Hematopoietic multipotent progenitor cell treated with erythropoietin and hydrocortisone succinate and interleukin-3 and kit ligand, for 15 days (in vitro differentiated cells): ENCODE measurements at places on chromosomes 12 and 14.

DNA sequence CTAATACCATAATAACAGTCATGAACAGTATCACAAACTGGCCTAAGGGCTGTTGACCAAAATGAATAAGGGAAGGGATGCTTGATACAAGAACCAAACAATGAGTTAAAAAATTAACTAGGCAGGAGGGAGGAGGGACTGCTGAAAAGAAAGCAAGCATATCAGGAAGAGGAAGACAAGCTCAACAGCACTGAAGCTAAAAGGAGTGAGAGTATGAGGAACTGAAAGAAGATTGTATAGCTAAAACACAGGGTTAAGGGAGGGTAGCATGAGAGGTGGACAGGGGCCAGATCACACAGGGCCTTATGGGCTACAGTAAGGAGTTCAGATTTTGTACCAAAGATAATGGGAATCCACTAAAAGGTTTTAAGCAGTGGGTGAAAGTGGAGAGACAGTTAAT, 34.1 kb downstream of the ITGA7 start:
- no peak for DNase-seq

DNA sequence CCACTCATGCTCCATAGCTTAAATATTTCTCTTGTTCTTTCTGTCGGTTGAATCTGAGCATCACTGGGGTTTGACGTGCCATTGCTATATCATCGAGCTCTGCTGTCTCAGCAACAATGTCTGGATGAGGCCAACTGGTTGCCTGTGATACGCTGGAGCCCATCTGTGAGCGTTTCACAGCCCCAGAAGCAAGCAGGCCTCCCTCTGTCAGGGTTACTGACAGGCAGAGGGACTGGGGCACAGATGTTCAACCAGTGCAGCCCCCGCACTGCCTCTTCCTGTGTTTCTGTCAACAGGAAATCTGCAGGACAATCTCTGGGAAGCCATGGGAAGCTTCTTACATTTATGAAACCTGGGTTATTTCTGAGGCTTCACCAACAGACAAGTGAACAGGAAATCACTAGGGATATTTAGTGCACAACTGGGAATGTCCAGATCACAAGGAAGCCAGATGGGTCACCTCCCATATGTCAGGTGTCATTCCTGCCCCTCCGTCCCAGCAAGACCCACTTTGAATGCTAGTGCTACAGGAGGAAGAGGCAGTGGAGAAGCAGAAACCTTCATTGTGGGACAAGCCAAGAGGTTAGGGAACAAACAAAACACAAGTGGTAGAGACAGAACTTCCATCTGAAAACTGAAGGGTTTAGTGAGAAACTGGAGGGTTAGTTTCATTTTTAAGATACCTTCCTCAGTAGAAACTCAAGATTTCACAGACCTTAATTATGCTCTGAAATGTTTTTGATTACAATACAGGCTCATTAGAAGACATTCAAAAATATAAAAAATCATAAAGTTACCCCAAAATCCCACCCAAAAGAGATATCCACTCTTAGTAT, 24.1 kb downstream of the DMAC2L start:
- peak; percentile 68 for DNase-seq

DNA sequence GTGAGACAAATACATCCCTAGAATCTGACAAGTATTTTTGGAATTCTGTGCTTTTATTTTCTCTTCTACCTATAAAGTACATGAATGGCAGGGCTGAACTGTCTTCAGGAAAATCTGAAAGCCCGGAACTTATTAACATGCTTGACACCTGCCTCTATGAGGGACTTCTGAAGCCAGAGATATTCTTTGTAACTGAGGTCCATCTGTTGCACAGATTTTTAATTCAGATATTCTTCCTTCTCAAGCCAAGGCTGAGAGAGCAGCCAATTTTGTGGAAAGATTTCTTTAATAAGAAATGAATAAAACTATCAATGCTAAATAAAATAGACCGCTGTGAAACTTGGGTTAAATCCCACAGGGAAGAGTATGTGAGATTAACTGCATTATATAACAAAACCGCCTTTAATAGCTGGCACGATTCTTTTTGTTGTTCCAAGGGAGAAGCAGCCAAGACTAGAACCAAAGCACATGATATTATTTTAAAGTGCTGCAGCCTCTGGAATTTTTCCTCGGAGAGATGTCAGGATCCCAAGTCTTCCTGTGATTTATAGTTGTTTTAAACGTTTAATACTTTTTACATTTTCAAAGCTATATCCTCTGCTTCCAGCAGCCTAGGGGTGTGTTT, 148.9 kb downstream of the CRADD start:
- DNase-seq = no peak

DNA sequence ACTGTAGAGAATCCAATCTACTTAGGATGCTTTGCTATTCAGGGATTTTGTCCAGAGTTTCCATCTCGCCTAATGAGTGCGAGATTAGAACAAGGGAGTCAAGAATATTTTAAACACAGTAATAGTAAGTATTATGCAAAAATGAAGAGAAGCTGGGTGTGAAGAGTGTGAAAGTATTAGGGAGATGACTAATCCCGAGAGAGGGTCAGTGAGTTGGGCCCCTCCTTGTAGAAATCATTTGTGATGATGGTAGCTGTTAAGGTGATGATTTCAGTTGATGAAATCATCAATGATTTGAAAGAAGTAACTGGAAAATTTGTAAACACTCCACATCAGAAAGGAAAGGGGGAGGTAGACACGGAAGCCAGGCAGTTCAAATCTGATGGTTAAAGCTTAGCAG, 478.9 kb upstream of the MGAT4C start:
- DNase-seq = no peak

DNA sequence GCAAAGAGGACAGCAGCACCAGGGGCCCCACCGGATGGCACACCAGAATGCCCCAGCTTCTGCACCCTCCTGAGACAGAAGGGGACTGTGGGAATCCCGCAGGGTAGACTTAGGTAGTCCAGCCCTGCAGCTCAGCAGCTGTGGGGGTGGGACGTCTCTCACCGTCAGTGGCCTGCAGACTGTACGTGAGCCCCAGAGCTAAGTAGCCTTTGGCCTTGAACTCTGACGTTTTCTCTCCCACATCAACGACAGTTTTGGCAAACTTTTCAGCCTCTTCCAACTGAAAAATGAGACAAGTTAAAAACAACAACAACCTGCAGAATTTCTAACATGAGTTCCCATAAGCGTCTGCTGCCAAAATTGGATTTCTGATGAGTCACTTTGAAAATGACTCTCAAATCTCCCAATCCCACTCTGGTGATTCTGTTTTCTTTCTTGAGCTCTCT, 161.4 kb downstream of the TTC7B start:
- DNase-seq = no peak

DNA sequence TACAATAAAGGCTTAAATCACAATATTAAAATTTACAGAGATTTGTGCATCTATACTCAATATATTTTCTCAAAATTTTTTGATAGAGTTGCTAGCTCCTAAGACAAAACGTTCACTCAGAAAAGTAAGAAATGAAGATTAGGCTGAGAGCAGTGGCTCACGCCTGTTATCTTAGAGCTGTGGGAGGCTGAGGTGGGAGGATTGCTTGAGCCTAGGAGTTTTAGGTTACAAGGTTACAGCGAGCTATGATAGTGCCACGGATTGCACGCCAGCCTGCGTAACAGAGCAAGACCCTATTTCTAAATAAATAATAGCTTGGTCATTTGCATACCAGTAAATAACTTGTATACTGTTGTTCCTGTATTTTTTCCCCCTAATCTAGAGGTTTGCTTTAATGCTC, 35.0 kb upstream of the CFL2 start:
- no peak for DNase-seq

DNA sequence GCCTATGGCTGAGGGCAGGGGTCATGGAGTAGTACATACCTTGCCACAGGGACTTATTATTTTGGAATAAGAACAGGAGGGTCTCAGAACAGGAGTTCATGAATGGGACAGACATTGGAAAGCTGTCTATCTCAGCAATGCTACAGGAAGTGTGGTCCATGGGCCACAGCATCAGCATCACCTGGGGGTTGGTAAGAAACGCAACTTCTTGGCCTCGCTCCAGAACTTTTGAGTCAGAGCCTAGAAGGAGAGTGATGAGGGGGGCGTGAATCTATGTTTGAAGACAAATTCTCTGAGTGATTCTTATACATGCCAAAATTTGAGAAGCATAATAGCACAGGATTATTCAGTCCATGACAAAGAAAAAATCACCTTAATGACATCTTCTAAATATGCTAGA, 156.6 kb downstream of the RPAP3 start:
- no peak for DNase-seq

- DNase-seq = no peak
These were observed 73.2 kb upstream of the SCN8A start for GRCh38 chr12:51517800-51518199.

DNA sequence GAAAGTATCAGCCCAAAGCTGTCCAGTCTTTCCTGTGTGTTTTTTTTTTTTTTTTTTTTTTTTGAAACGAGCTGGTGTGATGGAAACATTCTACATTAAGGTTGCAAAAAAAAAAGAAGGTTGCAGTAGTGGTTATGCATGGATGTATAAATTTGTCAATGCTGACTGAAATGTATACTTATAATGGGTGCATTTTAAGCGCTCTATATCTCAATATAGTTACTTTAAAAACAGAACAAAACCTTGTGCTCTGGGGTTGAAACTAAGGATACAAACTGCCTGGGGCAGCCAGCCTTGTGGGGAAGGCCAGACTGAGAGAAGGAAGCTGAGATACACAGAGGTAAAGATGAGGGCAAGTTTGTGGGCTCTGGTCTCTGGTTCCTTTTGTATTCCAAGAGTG, 87.3 kb upstream of the RMST start:
- no peak for DNase-seq

DNA sequence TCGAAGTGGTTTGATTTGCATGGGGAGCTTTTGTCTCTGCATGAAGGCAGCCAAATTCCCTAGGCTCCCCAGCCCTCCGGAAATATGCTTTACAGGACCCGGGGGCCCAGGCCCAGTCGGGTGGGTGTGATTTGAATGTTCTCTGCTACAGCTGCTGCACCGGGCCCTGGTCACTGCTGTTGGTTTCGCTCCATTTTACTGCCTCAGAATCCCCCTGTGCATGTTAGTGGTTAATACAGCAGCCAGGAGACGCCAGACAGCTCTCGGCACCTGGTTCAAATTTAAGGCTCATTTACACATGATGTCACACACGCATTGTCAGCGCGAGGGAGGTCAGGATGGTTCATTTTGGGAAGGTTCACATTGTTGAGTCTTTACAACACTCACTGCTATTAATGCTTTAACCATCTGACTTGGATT, 99.6 kb downstream of the SLC38A6 start:
- no peak for DNase-seq

DNA sequence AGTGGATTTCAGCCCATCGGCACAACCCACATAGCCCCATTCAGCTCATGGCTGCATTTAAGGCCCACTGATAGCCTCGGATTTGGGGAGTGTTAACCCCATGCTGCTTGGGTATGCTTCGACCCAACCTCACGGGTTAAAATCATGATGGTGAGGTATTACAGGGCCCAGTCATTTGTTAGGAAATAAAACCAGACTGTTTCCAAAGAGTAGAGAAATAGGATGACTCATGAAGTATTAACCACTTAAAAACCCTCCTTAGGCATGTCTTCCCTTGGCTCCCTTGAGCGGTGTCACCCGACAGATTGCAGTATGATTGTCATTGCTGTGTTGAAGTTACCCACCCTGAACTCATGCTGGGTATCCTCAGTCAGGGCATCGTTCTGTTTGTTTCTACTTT, 289.1 kb downstream of the CACNA1C start:
- no peak for DNase-seq

DNA sequence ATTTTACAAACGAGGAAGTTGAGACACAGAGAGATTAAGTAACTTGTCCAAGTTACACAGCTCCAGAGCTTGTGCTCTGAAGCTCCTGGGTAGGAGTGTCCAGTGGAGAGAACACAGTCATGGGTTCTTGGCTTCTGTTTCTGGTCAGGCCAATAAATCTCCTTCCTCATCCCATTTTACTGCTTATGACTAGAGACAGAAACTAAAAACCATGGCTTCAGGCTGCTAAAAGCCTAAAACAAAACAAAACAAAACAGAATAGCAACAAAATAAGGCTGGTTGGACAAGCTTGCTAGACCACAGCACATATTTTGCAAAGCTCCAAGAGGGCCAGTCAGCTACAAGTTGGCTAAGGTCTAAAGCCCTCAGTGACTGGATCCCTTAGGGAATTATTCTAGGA, 49.8 kb downstream of the PTGER2 start:
- DNase-seq = no peak

DNA sequence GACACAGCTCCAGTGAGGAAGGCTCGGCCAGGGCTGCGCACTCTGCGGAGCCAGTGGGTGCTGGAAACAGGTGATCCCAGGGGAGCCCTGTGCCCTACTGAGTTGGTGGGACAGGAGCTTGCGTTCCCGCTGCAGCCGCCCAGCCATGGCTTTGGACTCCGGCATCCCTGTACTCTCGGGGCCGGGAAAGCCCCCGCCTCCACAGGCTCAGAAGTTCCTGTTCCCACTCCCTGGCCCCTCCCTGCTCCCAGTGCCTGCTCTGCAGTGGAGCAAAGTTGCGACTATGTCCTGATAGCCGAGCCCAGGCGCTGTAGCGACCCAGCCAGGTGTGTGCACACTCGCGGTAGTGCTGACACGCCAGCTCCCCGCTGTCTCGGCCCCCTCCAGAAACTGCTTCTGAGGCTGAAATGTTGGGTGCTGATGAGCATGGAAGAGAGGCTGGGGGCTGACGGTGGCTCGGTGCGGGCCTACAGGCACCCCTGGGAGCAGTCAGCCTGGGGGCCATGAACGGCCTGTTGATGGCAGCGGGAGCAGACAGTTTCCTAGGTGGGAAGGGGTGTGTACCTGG, 344.6 kb upstream of the MGAT4C start:
- no peak for DNase-seq

DNA sequence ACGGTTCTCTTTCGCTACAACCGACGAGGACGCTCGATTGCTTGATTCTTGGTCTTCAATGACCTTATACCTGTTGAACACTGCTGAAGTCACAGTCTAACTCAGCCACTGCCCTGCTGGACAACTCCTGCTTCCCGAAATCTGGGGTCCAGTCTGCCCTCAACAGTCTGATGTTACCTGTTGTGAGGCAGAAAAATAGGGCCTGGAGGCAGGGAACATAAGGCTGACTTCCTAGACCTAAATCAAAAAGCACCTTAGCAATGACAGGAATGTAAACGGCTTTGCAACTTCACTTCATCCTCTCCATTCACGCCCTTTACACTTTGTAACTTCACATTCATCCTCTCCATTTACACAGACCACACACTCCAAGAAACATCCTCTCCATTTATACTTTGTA, 597 bp upstream of the GLTP start:
- DNase-seq = no peak

GRCh38 chr12:28083840-28084678, 106.2 kb upstream of the CCDC91 start:
- no peak for DNase-seq

DNA sequence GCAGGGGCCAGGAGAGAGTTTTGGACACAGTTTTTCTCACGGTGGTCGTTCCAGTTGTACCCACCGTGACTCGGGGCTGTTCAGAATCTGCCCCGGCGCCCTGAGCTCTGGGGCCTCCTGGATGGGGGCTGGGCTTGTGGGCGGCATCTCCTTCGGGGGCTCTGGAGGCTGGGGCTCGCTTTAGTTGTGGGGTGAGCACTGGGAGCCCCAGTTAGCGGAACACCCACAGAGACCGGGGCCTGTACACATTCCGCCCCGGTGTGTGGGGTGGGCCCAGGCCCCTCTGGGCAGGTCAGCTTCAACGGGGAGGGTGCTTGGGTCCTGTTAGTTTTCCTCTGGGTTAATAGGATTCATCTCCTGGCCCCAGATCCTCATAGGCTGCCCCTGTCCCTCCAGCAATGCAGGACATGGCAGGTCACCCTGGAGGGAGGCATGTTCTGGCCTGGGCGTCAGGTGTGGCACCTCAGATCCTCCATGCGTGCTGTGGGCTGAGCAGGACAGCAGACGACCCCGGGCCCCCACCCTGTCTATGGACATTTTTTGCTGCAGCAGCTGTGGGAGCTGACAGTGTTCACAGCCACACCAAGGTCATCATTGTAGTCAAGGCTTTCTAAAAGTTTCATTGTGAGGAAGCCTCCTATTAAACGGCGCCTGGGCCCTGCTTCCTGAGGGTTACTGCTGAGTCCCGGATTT, 393.2 kb downstream of the TMEM121 start:
- DNase-seq = no peak
